ENCODE measurements at places on chromosomes 6 and 20. TPM values are rescaled to one million over a fixed set of nuclear protein-coding genes. Genes with fewer than 3 reads are reported as not detected.
A peak's percentile ranks its signal among the peaks of the same experiment; 100 is the strongest.

GRCh38 chr20:33337531-33338165 is 54.6 kb downstream of the BPIFB1 start:
- no peak for DNase-seq

DNA sequence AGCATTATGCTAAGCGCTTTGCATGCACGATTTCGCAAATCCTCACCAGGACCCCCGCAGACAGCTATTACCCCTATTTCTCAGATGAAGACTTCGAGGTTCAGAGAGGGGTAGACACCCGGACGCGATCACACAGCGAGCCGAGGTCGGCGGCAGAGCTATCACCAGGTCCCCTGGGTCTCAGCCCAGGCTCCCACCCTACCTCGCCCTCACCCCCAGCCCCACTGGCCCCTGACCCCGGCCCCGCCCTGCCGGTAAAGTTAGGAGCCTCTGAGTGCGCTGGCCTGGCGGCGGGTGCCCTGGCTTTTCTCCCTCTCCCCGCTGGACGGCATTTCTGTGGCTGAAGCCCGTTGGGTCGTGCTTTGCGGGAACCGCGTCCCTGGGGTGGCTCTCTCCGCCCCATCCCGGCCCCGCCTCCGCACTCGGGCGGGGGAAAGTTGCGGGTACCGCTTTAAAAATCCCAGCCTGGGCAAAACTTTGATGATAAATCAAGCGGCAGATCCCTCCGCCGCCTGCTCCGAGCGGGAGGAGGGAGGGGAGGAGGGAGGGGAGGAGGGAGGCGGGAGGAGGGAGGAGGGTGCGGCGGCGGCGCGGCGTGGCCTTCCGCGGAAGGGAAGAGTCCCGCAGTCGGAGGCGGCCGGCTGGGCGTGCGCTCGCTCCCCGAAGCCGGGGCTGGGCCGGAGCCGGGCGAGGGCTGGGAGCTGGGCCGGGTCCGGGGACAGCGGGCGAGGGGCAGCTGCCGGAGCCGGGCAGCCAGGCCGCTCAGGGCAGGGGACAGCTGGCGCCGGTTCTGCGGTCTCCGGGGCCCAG is at the start of gene VSTM2L:
VSTM2L (plus strand) TSS at position 624 of the 810 bp plus-strand sequence. CDS start 224 bp downstream, outside the sequence.
- DNase-seq = peak; percentile 23

GRCh38 chr6:159512571-159512970 is 180.5 kb downstream of the SOD2 start:
- no peak for DNase-seq

DNA sequence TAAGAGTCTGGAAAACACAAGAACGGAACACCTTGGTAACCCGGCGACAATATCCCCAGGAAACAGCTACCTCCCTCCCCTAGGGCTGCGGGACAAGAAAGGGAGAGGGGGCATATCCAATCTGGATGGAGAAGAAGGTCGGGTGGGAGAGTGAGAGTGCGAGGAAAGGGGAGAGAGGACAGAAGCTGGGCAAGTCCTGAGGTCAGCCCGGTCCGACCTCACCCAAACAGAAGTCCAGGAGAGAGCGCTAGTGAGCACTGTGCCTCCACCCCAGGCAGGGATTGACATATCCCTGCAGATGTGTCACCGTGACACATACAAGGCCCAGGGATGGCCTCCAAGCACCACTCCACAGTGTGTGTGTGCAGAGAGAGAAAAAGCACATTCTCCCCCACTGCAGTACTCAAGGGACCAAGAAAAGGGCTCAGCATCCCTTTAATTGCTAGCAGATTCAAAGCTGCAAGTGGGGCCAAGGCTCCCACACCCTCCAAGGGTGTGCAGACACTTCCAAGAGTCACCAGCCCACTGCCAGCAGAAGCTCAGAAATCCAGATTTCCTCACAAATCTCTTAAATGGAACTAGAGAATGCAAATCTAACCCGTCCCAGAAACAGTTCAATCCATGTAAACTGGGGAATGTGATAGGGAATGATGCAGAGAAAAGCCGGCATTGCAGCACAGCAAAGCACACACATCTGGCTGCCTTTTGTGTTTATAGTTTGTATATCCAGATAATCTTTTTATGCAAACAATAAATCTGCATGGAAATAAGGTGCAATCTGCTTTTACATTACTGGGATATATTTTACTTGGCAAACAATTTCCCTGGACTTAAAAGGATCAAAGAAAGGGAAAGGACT is 3.1 kb downstream of the PXDC1 start:
- peak; percentile 69 for DNase-seq

GRCh38 chr6:37612475-37612874 is 85.2 kb downstream of the MDGA1 start:
- no peak for DNase-seq

Gene POLH
- total RNA-seq = 52.1 TPM

Gene SLC35D3
- not detected for total RNA-seq

Data from activated CD4-positive, alpha-beta memory T cell treated with anti-CD3 and anti-CD28 coated beads for 36 hours (primary cell).